Pancreas (tissue), 10 donors: ENCODE measurements at places on chromosomes 7 and 10. TPM values are rescaled to one million over a fixed set of nuclear protein-coding genes. Genes with fewer than 3 reads are reported as not detected.

DNA sequence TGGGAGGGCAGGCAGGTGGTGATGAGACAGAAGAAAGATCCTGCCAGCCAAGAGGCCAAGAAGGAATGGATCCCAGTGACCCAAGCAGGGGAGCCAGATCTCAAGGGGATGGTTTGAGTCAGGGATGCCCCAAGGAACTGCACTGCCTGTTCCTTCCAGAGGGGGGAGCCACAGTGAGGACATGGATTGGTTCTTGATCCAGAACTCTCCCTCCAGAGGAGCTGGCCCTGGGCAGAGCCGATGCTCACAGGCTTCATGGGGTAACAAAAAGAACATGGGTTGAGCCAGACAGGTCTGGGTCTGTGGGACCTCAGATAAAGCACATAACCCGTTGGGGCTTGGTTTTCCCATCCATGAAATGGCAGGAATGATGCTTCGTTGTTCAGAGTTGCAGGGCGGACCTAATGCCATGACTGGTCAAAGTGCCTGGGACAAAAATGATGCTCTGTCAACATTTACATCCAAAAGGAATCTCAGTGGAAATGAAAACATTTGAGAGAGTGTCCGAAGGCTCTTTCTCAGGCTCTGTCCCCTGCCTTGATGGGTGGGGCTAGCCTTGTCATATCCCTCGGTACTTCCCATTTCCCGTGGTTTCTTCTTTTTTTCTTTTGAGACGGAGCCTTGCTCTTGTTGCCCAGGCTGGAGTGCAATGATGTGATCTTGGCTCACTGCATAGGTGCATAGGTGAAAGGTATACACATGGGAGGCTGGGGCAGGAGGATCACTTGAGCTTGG, 4.7 kb upstream of the DENND2A start:
- no peak overlapping the region for H3K27ac ChIP-seq
- no peak overlapping the region for H3K4me3 ChIP-seq
- H3K27me3 ChIP-seq = no peaks in the 10 kb centered on the region
- H3K4me1 ChIP-seq = no peaks in the 10 kb centered on the region
- H3K36me3 ChIP-seq = no peaks in the 10 kb centered on the region

DNA sequence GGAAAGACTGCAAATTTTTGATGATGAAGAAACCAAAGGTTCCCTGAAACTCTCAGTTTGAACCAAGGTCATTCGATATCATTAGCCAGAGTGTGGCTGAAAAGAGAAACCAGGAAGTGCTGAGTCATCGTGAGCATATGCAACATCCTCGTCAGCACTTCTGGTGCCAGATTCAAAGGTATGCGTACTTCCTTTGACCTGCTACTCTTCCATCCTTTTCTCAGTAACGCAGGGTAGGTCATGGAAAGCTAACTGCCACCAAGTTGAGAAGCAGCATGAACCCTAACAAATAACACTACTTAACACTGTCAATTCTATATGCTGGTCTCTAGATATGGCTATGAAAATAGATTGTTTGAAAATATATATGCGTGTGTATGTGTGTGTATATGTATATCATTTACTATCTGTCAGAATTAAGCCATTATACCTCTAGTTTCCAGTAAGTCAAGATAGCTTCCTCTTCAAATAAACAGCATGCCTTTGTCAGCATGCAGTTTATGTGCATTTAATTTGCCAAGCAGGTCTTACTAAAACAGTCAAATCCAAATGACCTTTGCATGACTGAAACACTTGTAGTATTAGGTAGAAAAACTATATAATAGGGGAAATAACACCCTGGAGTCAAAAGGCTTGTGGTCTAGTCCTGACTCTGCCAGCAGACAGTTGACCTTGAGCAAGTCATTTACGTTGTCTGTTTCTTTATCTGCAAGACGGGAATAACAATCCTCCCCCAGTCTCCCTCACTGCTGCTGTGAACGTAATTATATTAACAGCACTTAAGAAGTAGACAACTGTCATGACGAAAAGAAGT, 26.4 kb downstream of the CDK6 start:
- no peak overlapping the region for H3K4me3 ChIP-seq
- peaks cover 15% of the 10 kb centered on the region for H3K4me1 ChIP-seq
- H3K27ac ChIP-seq = peak overlapping the region; percentile 74
- no peak for DNase-seq

DNA sequence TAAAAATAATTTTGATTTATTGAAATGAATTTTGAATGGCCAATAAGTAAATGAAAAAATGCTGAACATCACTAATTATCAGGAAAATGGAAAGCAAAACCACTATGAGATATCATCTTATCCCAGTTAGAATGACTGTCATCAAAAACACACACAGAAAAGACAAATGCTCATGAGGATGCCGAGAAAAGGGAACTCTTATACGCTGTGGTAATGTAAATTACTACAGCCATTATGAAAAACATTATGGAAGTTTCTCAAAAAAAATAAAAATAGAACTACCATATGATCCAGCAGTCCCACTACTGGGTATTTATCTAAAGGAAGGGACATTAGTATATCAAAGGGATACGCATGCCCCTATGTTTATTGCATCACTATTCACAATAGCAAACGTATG, 15.8 kb downstream of the SCIN start:
- no peak overlapping the region for H3K27ac ChIP-seq
- H3K4me1 ChIP-seq = peaks cover 3% of the 10 kb centered on the region
- DNase-seq = no peak
- H3K27me3 ChIP-seq = no peaks in the 10 kb centered on the region
- H3K4me3 ChIP-seq = no peak overlapping the region

DNA sequence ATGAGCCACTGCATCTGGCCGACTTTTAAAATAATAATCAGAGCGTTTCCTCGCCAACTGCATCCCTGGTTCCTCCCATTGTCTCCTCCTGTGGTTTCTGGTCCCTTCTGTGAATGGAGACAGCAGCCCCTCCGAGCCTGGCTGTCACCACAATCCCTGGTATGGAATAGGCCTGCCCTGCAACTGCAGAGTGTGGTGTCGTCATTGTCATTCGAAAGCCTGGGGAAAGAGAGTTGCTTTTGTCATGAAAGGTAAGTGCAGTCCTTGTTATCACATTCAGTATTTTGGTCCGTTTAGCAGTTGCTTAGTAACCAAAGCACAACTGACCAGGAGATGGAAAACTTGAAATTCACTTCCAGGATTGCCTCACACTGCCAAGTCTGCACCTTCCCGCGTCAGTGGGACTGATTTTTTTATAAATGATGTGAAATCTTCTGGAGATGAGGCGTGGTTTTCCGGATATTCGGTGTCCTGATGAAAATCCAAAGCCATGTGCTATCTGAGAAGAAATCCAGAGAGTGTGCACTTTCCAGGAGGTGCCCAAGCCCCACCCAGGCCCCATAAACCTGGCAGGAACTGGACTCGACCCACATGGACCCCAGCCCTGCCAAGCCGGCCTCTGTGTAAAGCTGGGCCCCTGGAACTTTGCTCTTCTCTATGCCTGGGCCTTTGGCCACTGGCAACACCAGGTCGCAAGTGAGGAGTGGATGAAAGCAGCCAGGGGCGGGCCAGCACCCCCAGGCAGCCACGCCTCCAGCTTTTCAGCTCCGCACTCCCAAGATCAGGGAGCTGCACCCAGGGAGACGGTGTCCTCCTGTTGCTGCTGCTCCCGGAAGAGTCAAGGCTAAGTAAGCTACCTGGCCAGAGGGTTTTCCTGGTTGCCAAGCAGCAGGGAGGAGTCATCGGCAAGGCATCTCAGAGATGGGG, 133.7 kb upstream of the SH2B2 start:
- H3K27ac ChIP-seq = no peak overlapping the region
- H3K27me3 ChIP-seq = no peaks in the 10 kb centered on the region
- no peaks in the 10 kb centered on the region for H3K36me3 ChIP-seq
- no peak for DNase-seq

DNA sequence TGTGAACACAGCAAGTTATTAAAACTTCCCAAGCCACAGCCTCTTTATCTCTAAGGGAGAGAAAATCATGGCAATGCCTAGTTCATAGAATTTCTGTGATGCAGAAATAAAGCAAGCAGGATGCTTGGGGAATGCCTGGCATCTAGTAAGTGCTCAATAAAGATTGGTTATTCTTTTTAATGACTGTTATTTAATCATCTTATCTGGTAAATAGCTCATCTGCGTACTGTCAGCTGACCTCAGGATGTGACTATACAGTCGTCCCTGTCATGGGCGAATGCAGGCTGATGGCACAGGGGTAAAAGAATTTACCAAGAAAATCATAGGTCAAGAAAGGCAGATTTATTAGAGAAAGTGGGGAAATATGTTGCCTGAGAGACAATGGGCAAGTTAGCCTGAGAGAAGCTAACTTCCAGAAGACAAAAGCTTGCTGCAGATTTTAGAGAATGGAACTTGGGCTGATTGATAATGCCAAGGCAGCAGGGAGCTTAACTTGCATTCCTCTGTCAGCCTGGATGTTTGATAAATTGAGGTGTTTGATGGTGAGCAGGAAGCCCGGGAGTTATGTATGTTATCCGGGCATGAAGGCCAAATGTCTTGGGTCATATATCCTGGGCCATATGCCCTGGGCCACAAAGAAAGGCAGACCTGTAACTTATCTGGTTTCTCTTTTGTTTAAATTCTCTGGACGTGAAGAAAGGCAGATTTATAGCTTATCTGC, 126.0 kb downstream of the KCNMA1 start:
- H3K36me3 ChIP-seq = no peaks in the 10 kb centered on the region
- H3K27ac ChIP-seq = no peak overlapping the region

DNA sequence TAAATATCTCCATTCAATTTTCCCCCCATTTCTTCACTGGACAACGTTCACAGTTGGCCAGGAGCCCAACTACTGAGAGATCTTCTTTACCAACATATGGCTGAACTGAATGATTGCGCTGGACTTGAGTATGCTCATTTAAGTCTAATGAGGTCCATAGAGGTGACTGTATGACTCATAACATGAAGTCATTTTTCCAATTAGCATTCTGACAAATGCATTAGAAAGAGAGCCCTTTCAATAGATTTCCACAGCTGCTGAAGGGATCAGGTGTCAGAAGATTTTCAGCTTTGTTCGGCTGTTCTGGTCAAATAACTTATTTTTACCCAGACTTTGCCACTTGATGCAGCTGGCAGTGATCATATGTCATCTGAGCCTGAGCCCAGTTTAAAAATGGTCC, 438.0 kb downstream of the ETV1 start:
- H3K27me3 ChIP-seq = no peaks in the 10 kb centered on the region
- no peaks in the 10 kb centered on the region for H3K36me3 ChIP-seq
- H3K27ac ChIP-seq = no peak overlapping the region
- H3K4me1 ChIP-seq = no peaks in the 10 kb centered on the region
- DNase-seq = no peak

- no peaks in the 10 kb centered on the region for H3K36me3 ChIP-seq
- H3K27ac ChIP-seq = no peak overlapping the region
- no peaks in the 10 kb centered on the region for H3K4me1 ChIP-seq
- no peaks in the 10 kb centered on the region for H3K27me3 ChIP-seq
- no peak overlapping the region for H3K4me3 ChIP-seq
These were observed 28.6 kb upstream of the INSIG1 start for GRCh38 chr7:155268921-155269650.

DNA sequence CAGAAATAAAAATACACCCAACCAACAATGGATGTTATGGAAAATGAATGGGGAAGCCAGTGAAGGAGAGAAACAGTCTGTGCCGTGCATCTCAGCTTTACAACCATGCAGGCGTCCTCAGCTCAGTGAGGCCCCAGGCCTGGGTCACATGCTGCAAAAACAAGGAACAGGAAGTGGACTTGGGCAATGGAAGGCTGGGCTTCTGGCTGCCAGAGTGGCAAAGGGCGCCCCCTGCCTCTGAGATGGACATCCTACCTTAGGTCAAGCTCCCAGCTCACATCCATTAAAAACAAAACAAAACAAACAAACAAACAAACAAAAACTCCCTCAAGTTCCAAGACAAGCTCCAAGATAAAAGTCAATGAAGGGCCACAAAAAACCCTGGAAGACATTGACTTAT, 54.7 kb upstream of the AFAP1L2 start:
- peak; percentile 51 for DNase-seq
- no peaks in the 10 kb centered on the region for H3K36me3 ChIP-seq
- H3K27ac ChIP-seq = no peak overlapping the region
- no peaks in the 10 kb centered on the region for H3K4me1 ChIP-seq
- no peak overlapping the region for H3K4me3 ChIP-seq

- no peaks in the 10 kb centered on the region for H3K36me3 ChIP-seq
- no peak for DNase-seq
- H3K27ac ChIP-seq = no peak overlapping the region
- no peak overlapping the region for H3K4me3 ChIP-seq
These were observed 5.7 kb downstream of the PAX4 start for GRCh38 chr7:127612263-127612662.

GRCh38 chr7:124915242-124915641, 14.4 kb downstream of the POT1 start:
- H3K27me3 ChIP-seq = no peaks in the 10 kb centered on the region
- DNase-seq = no peak
- H3K27ac ChIP-seq = no peak overlapping the region
- no peak overlapping the region for H3K4me3 ChIP-seq
- H3K36me3 ChIP-seq = no peaks in the 10 kb centered on the region

- H3K27me3 ChIP-seq = no peaks in the 10 kb centered on the region
- H3K36me3 ChIP-seq = no peaks in the 10 kb centered on the region
- H3K4me1 ChIP-seq = no peaks in the 10 kb centered on the region
- no peak overlapping the region for H3K27ac ChIP-seq
- DNase-seq = no peak
These were observed 258.0 kb upstream of the LYZL1 start for GRCh38 chr10:29030900-29031299.

DNA sequence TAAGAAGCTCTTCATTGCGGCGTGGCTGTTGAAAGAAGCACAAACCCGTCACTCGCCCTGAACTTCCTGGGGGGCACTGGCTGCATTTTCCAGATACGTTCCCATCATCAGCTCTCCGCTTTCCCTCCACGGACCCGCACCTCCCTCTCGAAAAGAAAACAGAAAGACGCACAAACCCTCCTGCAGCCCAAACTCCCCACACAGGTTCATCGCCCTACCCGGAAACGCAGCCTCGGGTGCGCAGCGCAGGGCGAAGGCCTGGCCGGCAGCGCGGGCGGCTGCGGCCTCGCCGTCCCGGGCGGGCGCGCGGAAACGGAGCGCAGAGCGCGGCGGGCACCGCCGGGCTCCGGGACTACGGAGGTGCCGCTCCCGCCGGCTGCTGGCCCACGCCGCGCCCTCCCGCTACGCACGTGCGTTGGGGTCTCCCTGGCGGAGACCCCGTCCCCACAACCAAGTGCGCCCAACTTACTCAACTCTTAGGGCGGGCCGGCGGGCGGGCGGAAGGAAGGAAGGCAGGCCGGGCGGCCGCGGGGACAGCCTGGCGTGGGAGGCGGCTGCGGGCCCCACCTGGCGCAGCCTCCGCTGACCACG, 822 bp downstream of the ZNF800 start:
- no peaks in the 10 kb centered on the region for H3K4me1 ChIP-seq
- H3K27ac ChIP-seq = peak overlapping the region; percentile 94
- no peaks in the 10 kb centered on the region for H3K27me3 ChIP-seq
- DNase-seq = peak; percentile 20

- H3K36me3 ChIP-seq = no peaks in the 10 kb centered on the region
- H3K27me3 ChIP-seq = no peaks in the 10 kb centered on the region
- no peak overlapping the region for H3K4me3 ChIP-seq
- no peak for DNase-seq
- no peak overlapping the region for H3K27ac ChIP-seq
- H3K4me1 ChIP-seq = no peaks in the 10 kb centered on the region
These were observed 55.7 kb upstream of the EXOC6 start for GRCh38 chr10:92792661-92793060.

- no peak overlapping the region for H3K4me3 ChIP-seq
- no peak for DNase-seq
- no peak overlapping the region for H3K27ac ChIP-seq
These were observed 92.5 kb downstream of the SORCS1 start for GRCh38 chr10:107072028-107072427.

VTI1A gene
- total RNA-seq = 11.3 TPM

GPR146 gene
- total RNA-seq = 3.9 TPM

FAM237B gene
- total RNA-seq = not detected

DNAJC2 gene
- 10.6 TPM for total RNA-seq

KIF20B gene
- total RNA-seq = 0.60 TPM

GNG11 gene
- total RNA-seq = 1.6 TPM
